ENCODE measurements at places on chromosomes 2 and 18.

GRCh38 chr2:43714164-43714563, 37.9 kb upstream of the C1GALT1C1L start:
- DNase-seq: no peak

- DNase-seq: no peak
These were observed 165.8 kb downstream of the RPIA start for GRCh38 chr2:88857274-88857741.

DNA sequence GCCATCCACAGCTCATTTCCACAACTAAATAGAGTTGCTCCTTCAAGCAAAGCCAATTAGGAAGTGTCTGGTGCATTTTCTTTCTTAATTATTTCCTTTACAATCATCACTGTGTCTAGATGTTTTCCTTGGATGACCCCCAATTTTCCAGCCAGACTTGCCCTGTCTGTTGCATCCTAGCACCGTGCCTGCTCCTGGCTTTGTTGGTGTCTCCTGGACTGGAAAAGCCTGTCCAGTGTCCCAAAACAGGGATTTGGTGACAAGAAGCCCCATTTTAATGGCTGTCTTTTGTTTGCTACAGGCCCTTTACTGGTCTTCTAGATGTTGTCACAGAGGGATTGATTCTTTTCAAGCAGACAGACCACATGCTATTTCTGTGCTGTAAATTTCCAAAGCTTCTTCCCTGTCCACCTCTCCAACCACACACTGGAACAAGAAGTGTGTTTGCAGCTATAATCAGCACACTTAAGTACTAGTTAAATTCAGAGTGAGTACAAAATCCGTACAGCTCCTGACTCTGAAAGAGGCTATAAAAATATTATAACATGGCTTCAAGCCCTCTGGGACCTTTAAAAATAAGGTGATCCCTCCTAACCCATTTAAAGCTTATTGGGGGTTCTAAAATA, 38.4 kb downstream of the RNF144A start:
- DNase-seq: no peak

GRCh38 chr2:138830547-138830946, 50.4 kb upstream of the NXPH2 start:
- no peak for DNase-seq

DNA sequence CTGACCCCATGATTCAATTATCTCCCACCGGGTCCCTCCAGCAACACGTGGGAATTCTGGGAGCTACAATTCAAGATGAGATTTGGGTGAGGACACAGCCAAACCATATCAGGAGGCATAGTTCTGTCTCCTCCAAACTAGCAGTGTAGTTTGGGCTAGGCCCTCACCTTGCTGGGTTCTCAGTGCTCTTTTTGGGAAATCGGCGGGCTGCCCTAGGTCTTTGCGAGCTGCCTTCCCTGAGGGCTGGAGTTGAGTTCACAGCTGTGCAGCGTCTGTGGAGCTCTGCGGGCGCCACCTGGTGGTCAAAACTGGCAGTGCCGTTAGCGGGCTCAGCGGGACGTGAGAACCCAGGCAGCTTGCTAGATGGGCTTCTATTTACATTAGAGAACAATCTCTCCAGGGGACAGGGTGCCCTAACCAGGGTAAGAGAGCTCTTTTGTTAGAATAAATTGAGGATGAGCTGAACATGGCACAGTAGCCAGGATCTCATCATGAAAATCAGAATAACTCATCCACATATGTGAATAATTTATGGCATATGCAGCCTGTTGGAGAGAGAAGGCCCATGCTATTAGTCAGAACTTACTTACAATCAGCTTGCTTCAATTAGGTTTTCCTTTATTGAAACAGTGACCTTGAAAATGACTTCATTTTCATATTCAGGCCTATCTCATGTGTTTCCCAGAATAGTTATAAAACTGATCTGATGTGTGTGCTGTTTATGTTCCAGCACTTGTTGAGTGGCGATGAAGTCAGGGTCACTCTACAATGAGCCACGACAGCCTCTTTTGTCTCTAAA, 27.4 kb upstream of the YES1 start:
- DNase-seq: peak; percentile 94

- DNase-seq: peak; percentile 95
These were observed at the start of gene WDR35 for GRCh38 chr2:19989667-19990415. TSS of gene WDR35 (minus strand) at chr2:19990105. CDS start at chr2:19990015, 90 bp downstream.

DNA sequence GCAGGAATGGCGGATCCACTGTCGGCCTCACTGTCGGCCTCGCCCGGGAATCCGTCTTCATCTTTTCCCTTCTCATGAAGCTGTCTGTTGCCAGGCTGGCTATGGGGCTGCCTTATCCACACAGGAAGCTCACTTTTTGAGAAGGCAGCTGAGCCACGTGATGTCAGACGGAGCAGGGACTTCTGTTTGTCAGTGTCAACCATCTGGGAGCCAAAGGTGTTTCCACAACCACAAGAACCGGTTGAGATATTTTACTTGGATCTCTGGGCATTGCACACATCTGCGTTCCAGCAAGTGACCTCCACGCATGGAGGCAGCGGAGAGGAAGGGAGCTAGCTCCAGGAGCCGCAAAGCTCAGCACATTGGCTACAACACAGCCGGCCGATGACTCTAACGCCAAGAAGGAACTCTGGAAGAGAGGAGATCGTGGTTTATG, 27.4 kb upstream of the TAF1B start:
- no peak for DNase-seq

- DNase-seq: no peak
These were observed 231.6 kb downstream of the BCL11A start for GRCh38 chr2:60321816-60322215.

DNA sequence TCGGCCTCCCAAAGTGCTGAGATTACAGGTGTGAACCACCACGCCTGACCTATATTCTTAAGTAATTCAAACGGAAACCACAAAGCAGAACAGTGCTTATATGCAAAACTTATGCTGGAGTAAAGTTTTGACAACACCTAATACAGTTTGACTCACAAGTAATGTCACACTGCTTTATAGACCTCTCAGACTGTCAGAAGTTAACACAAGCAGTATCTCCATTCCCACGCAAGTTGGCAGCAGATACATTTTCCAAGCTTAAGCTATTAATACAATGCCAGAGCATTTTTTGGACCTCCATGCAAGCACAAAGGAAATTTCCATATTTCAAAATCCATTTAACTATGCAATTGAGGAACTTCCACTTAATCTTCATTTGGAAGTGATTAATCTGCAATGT, 21.0 kb upstream of the SANBR start:
- DNase-seq: no peak

DNA sequence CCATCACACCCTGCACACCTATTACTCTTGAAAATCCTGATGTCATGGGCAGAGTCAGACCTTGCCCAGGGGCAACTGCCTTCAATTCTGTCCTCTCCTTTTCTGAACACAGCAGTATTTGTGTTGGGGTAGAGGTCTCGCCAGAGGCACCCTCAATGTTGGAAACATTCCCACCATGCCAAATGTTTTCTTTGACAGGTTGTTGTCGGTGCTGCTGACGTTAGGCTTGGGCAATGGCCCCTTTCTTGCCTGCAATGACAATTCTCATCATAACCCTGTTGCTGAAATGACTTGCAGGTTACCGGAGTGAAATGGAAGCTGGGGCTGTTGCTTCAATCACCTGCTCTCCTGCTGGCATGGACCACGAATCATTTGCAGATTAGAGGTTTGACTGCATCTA, 17.9 kb downstream of the GKN1 start:
- no peak for DNase-seq

- DNase-seq: no peak
These were observed 154.9 kb downstream of the DTNA start for GRCh38 chr18:34864836-34865497.

DNA sequence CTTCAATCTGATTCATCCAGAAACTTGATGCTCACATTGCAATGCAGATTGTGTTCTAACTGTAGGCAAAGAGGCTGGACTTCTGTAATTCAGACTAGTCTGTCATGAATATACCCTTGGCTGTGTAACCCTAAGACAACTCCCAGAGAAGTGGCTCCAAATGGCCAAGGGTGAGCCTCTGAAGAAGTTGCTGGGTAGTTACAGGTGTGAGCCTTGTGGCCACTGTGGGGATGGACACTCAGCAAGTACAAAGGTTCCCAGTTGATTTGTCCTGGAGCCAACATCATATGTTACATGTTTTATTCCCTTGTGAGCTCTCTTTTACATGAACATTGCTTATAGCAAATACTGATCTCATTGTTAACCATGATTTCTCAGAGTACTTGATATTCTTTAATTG, 94.8 kb upstream of the KCNJ3 start:
- no peak for DNase-seq

GRCh38 chr2:191994749-191995148, 147.9 kb upstream of the CAVIN2 start:
- DNase-seq: no peak

DNA sequence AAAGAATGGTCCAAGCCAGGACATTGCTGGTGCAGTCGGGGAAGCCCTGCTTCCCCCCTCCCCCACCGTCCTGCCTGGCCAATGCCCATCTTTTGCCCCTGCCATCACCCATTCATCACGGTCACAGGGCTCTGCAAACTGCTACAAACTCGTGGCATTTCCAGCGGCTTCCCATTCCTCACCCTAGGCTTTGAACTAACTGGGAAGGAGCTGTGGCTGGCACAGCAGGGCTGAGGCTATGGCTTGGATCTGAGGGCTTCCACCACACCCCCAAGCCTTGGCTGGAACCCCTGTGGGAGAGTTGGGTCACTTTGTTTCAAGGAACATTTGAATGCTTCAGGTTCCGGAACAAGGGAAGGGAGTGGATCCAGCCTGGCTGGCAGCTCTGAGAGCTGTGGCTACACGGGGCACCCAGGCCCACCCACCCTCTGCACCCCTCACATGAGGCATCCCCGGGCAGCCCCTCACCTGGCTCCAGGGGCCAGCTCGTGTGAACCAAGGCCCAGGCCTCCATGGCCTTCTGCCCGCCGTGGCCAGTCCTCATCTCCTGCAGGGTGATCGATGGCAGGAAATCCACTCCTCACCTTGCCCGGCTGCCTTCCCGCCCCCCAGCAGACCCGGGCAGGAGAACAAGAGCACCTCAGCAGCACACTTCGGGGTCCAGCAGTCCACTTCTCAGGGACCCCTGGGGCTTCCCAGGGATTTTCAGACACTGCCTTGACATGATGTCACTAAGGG, 58.8 kb upstream of the OTOS start:
- DNase-seq: no peak

- peak; percentile 74 for DNase-seq
These were observed 39.1 kb downstream of the MRPL35 start for GRCh38 chr2:86238354-86238753.

DNA sequence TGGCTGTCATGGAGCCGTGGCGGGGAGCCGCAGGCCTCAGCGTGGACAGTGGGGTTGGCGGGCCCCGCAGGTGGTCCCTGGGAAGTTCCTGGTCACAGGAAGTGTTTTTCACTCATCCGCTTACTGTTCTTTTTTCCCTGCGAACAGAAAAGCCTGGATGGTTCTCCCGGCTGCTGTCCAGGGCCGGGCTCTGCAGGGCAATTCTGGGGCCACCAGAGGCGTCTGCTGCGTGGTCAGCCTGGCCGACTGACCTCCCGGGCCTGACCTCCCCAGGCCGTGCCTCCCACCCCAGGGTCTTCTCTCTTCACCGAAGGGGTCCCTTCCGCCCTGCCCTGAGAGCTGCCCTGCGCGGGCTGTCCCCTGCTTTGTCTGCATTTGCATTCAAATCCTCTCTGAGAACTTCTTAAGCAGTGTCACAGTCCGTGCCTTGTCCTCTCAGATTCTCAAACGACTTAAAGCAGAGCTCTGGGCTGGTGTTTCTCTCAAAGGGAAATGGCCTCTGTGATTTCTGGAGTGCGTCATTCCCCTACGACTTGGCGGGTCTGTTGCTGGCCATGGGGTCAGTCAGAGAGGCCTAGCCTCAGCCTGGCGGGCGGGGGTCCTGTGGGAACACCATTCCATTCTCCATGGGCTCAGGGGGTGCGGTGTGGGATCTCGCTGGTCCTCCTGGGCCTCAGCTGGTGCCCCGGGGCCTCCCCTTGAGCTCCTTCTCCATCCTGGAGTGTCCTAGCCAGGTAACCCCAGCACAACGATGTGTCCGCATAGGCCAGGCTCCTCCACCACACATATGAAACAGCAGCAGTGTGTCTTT, 38.3 kb downstream of the KLHL29 start:
- DNase-seq: no peak

DNA sequence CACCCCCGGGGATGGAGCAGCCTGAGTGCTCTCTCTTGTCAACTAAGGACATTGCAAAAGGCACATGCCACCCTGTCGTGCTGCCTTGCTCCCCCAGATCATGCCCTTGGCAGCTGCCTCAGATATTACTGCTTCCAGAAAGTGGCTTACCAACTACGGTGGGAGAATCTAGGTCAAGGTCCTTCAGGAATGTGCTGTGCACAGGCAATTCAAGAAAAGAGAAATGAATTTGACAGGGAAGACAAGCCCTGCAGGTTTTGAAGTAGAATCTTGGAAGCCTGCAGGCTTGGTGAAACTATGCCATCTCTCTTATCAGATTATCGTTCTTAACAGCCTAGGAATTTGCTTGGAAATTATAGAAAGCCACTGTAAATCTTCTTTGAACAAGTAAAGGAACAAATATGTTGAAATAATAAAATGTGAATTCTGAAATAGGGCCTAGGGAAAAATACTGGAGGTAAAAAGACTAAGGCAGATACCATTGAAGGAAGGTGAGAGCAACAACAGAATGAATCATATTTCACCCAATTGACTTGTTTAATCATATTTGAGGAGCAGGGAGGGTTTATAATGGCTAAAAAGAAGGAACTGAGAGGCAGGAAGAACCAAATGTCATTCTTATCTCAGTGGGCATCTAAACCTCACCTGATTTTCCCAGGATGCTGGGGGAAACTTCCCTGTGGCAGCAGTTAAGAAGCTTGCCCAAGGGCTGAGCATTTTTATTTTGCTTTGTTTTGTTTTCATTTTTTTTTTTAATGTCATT, 94.0 kb upstream of the GLS start:
- no peak for DNase-seq

DNA sequence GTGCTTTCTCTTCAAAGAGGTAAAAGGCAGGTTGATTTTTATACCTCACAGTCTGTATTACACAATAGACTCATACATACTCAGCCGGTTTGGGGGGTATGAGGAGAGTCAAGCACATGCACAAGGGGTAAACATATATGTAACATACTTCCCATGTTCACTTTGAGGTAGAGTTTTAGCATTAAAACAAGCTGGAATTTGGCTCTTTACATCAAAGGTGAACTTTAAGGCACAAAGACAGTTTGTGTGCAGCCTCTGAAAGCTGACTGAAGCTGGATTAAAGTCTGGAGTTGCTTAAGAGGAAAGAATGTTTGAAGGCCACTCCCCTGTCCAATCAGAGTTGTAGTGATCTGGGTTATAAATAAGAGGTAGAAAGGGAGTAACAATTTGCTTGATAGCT, 282.0 kb downstream of the DPP10 start:
- no peak for DNase-seq

DNA sequence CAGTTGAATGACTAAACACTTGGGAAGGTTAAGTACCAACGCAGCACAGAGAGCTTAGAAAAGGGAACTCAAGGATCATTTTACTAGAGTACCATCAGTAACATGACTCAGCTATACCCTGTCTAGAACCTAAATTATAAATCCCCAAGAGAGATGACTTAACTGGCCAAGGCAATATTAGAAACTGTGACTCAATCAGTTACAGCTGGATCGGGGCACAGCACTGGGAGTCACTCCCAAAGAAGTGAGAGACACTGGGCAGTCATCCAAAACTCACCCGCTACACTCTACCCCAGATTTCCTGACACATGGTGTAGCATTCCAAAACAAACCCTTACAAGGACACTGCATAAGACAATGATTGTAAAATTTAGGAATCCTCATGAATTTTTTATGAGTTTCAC, 17.7 kb downstream of the IWS1 start:
- DNase-seq: no peak
